ENCODE measurements at places on chromosomes 2 and 18. TPM values are rescaled to one million over a fixed set of nuclear protein-coding genes. Genes with fewer than 3 reads are reported as not detected.

MYOM1 gene
- 1.7 TPM for total RNA-seq

CCBE1 gene
- total RNA-seq: 24.9 TPM

TXNDC2 gene
- total RNA-seq: 0.16 TPM

SRD5A2 gene
- not detected for total RNA-seq
